Esophagus squamous epithelium (tissue), 5 donors: ENCODE measurements at places on chromosomes 6 and 20.

DNA sequence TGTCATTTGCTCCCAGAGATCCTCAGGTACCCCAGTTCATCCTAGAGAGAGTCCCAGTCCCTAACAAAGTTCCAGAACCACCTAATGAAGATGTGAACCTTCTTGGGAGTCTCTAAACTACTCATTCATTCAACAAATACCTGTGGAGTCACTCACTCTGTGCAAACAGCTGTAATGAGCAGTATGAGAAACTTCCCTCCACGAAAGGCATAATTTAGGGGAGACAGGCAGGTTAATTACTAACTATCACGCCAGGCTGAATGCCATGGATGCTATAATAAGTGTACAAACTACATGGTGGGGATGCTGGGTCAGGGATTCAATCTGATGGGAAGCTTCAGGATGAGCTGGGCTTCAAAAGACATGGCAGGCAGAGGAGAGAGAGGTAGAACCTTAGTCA lies 70.1 kb upstream of the AFDN start:
- DNase-seq, result no peak

DNA sequence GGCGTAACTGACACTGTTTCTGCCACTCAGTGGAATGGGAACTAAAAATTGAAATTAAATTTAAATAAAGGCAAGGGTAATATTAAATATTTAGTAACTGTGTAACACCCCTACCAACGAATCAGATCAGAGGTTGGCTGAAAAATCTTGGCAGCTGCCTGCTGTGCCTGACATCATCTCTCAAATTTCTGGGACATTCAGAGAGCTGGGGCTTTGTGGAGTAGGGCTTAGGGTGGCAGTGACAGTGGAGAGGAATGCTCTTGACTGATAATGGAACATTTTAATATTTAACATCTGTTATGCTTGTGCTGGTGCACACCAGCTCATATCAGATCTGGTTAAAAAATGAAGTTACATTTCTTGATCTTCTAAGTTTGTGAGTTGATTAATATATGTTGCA lies 62.2 kb downstream of the RFPL4B start:
- DNase-seq, result no peak

GRCh38 chr20:5024982-5025381 lies 23.7 kb upstream of the SLC23A2 start:
- no peak for DNase-seq

GRCh38 chr20:23436681-23437080 lies 2.8 kb upstream of the CSTL1 start:
- no peak for DNase-seq
